ENCODE measurements at places on chromosomes 4 and X. TPM values are rescaled to one million over a fixed set of nuclear protein-coding genes. Genes with fewer than 3 reads are reported as not detected.
A peak's percentile ranks its signal among the peaks of the same experiment; 100 is the strongest.

GRCh38 chr4:146059151-146059550, 116.4 kb upstream of the LSM6 start:
- no peak for DNase-seq

DNA sequence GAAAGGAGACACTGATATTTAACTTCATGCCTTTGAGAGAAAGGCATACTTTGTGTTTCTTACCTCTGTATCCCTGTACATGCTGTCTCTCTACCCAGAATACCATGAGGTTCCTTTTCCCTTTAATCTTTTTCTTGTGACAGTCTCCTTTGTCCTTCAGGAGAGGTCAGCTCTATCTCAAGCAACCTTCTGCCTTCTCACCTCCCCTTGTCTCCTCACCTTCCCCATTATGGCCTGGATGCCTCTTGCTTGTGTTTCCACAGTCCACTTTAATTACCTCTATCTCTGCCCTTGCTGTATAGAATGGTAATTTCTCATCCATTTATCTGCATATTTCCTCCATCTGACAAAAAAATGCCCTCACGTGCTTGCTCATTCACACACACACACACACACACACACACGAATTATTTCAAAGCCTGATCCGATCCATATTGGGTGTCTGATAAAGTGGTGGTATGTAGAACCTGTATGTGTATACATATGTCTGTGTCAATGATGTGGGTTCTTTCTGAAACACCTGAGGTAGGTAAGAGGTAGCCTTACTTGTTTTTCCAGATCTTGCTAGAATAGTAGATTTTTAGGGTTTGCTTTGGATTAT, 28.5 kb downstream of the MSN start:
- DNase-seq = no peak

DNA sequence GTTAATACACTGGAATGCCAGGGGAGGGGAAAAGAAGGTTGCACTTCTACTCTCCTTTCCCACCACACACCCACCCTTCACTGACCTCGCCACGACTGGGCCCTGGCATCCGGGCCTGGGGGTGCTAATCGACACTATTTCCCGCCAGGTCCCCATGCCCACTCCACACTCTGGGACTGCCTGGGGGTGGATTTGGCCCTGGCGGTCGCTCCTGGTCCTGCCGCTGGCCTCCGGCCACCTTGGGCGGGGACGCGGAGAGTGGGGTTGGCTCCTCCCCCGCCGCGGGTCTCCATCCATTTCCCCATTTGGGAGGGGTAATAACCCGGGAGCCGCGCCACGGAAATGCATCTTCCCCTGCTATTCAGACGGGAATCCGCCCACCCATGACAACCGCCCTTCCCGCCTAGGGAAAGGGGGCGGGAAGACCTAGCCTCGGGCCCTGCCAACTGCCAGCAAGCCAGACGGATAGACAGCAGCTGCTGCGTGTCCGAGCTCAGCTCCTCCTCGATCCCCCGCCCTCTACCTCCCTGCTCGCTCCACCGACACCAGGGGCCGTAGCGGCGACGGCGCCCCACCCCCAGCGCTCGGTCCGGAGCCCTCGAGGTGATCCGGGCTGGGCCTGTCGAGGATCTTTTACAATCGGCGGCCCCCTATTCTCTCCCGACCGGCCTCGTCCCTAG, 78.1 kb downstream of the RLIM start:
- peak; percentile 86 for DNase-seq

GRCh38 chrX:108186811-108187210, 95.2 kb downstream of the ATG4A start:
- DNase-seq = no peak

DNA sequence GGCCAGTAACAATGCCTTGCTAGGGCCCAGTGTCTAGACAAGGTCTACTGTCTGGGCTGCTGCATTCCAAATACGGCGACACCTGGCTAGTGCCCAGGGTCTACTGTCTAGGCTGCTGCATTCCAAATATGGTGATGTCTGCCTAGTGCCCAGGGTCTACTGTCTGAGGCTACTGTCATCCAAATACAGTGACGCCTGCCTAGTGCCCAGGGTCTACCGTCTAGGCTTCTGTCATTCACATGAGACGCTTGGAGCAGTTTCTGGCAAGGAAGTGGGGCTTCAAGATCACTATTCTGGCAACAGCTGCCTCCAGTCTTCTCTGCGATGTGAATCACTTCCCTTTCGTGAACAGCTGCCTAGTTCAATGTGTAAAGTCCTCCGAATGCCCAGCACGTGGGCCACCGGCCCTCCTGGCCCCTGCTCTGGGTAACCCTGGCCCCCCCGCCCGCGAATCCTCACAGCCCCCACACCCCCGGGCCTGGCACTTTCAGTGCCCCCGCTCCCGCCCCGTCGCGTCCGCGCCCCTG, 12.7 kb downstream of the ACOX3 start:
- peak; percentile 39 for DNase-seq

DNA sequence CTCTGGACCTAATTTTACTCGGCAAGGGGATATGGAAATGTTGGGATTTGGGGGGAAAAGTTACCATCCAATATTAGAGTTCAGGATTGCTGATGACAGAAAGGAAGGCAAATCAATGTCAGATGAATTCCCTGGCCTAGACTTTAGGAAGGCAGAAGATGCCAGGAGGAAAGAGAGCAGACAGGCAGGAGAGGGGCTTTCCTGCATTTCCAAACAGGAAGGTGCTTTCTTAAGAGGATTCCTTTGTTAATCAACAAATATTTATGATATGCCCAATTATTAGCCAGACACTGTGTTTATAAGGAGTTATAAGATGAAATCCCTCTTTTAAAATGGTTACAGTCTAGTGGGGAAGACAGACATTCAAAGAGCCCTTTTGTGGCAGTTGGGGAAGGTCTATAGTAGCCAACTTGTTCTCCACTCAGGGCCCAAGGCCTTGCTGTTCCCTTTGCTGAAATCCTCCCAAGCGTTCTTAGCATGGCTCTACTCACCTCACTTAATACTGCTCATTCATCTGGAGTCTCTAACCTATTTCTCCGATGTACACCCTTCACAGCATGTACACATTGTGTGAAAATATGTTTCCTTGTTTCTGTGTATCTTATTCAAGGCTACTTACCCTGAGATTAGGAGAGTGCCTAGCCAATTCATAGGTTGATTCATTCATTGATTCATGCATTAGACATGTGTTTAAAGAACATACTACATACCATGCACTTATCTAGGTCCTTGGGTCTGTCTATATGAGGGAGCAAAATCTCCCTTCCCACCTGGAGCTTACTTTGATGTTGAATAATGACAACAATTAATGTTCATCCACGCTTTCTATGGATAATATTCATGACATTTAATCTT, 5.3 kb downstream of the IGFBP7 start:
- DNase-seq = no peak

GRCh38 chr4:145602129-145602760, 16.9 kb upstream of the MMAA start:
- DNase-seq = no peak

DNA sequence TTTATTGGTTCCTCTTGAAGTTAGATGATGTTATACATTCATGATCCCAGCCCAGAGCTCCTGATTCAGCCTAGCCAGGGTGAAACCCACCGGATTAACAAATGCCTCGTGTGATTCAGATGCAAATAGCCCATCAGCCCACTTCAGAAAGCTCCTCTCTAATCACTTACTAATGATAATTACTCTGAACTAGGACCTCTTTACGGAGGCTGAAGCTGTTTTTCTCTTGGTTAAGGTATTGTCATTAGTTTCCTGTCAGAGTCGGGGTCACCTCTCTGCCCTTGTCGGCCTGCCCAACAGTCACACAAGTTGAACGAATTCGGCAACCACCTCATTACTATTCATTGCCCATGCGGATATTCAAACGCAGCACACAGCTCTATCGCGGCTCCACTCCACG, 36.6 kb downstream of the ZFP42 start:
- DNase-seq = no peak

- DNase-seq = no peak
These were observed 102.4 kb downstream of the CPE start for GRCh38 chr4:165481053-165481835.

GRCh38 chr4:1055721-1056590, 44.5 kb downstream of the FGFRL1 start:
- peak; percentile 65 for DNase-seq

- DNase-seq = no peak
These were observed 335.3 kb downstream of the PABPC4L start for GRCh38 chr4:133866328-133866699.

Gene NKX6-1
- polyA plus RNA-seq = not detected

Gene MMRN1
- not detected for polyA plus RNA-seq

Gene TBL1X
- polyA plus RNA-seq = 7.6 TPM
